Omental fat pad (tissue), 4 donors: ENCODE measurements at places on chromosomes 2 and 18. TPM values are rescaled to one million over a fixed set of nuclear protein-coding genes. Genes with fewer than 3 reads are reported as not detected.

Gene VWC2L
- not detected for total RNA-seq

DNA sequence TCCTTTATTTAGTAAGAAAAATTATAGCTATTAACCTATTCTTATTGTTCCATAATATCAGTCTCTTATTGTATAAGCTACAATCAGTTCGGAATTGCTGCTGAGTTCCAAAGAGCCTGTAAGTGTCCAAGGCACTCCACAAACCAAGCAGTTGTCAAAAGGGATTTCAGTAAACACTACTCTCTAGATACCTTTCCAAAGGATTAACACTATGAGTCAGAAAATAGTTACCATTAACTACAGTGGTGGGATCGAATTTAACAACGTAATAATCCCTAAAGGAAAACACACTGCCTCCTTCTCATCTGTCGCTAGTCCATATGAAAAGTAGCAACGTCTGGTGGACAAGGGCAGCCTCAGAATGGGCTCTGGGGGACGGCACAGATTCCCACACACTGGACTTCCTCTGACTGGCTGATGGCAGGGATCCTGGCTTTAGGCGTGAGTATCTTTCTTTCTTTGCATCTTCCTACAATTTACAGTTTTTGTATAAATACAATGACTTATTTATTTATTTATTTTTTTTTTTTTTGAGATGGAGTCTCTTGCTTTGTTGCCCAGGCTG, 8.8 kb downstream of the TGFBRAP1 start:
- no peak for DNase-seq

DNA sequence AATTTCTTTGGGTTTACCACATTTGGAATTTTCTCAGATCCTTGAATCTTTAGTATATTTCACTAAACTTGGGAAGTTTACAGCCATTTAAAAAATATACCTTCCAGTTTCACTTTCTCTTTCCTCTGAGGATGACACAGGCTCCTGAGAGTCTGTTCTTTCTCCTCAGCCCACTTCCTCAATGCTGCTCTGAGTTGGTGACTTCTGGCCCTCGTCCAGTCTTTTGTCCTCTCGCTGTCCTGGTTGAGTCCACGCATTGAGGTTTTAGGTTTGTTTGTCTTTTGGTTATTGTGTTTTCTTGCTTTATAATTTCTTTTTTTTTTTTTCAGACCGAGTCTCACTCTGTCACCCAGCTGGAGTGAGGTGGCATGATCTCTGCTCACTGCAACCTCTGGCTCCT, 40.7 kb upstream of the GALR1 start:
- no peak for DNase-seq

Gene LYPD1
- total RNA-seq = not detected

DNA sequence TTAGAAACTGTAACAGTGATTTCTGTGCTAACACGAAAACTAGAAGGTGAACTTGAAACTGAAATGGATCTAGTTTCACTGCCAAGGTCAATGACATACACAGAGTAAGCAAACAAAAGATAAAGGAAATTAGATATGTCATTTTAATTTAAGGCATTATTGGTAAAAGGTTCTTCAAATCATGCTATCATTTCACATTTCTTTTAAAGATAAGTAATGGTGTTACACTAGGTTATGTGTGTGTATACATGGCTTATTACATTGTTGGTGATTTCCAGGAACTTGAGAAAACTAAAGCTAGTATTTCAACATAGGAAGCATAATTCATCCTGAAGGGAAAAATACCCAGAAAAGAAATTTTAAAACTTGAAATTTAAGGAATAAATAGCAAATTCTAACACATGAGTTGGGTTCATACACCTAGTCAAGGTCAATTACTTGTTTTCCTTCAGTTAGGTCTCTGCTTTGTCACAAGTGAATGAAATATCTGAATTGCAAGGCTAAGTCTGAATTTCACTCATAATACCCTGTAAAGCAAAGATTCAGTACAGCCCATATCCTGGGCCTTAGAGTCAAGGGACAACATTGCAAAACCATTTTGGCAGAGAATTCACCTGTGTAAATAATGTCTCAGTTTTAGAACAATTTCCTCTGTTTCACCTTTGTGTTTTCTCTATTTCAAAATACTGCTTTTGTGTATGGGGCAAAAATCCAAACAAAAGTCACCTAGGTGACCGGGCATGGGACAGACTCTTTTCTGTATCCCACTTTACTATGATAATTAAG, 141.6 kb downstream of the SRBD1 start:
- DNase-seq = no peak

DNA sequence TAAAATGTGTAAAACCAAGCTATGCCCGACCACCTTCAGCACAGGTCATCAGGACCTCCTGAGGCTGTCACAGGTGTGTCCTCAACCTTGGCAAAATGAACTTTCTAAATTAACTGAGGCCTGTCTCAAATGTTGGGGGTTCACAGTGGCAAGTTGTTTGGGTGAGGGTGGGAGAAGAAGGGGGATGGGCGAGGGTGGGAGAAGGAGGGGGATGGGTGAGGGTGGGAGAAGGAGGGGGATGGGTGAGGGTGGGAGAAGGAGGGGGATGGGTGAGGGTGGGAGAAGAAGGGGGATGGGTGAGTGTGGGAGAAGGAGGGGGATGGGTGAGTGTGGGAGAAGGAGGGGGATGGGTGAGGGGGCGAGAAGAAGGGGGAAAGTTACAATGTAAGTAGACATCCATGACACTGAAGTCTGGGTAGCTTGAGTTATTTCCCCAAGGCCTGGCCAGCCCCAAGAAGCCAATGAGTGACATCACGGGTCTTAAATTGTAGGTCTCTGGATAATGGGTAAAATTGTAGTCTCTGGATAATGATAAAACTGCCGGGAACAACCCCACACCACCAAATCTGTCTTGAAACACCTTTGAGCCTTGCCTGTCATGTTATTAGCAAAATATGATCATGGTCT, 56.3 kb downstream of the TIMM21 start:
- no peak for DNase-seq

DNA sequence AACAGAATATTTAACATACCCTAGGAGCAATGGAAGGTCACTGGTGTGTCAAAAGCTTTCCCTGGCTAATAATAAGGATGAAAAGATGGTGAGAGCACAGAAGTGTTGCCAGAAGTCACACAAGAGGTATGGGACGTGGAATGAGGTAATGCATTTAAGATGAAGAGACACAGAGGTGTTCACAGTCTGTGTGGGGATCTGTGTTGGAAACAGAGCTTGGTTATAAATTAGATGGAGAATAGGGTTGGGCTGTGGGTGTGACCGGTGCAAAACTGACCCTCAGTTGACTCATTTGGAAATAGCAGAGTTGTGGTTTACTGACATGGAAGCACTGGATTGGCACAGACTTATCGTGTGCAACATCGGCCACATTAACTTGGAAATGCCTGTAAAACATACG, 372.5 kb downstream of the SATB2 start:
- DNase-seq = no peak

Gene STK16
- 18.9 TPM for total RNA-seq

DNA sequence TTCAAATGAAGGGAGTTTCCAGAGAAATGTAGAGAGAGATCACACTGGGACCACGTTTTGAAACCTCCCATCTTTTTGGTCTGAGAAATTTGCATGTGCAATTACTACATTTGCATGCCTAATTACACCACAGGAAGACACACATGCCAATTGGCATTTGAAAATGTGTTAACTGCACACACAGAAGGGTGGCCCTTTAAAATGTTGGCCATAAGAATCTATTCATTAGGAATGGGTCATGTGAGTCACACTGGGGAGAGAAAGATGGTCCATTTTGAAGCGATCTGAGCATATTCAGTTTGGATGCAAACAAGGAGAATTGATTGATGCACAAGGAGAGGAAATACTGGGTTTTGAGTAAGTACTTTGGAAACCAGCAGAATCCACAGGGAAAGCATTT, 1407.1 kb upstream of the ACVR2A start:
- no peak for DNase-seq

DNA sequence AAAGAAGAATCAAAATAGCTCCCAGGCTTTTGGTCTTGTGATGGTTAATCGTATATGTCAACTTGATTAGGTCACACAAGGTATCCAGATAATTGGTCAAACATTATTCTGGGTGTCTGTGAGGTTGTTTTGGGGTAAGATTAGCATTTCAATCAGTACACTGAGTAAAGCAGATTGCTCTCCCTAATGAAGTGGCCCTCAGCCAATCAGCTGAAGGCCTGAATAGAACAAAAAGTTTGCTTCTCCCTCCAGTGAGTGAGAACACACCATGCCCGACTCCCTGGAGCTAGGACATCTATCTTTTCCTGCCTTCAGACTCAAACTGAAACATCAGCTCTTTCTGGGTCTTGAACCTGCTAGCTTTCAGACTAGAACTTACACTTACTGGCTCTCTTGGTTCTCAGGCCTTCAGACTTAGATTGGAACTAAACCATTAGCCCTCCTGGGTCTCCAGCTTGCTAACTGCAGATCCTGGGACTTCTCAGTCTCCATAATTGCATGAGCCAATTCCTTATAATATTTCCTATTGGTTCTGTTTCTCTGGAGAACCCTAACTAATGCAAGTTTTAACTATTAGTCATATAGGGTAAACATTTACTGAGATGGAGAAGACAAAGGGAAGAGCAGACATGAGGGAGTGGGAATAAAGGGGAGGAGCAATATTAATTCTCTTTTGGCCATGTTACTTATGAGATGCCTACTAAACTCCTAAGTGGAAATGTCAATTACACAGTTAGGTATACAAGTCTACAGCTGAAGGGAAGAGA, 25.5 kb downstream of the LNPK start:
- no peak for DNase-seq

DNA sequence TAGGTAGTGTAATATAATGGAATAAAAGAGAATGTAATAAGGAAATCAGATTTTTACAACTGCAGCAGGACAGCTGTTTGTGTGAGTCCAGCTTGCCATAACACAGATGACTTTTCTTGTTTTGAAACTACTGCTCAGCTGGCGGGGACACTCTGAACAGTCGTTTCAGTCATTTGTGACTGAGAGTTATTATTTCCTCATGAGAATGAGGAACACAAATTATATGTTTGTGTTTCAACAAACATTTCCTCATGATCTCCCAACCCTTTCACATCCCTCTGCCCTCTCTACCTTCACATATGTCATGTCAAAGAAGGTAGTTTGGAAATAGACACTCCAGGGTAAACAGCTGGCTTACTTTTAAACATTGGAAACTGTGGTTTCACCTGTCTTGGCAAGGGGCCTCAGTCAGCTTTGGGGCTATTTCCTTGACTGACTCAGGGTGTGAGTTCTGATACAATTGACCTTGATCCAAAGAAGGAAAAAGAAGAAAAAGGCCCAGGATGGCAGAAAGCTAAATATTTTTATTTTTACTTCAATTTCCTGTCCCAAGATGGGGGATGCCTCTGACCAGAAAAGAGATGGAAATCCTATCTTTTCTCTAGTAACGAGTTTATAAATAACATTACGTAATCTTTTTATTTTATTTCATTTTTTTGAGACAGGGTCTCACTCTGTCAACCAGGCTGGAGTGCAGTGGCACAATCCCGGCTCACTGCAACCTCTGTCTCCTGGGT, 593 bp downstream of the SP140L start:
- DNase-seq = no peak

- DNase-seq = no peak
Measured at GRCh38 chr2:113847144-113847543, 42.7 kb upstream of the ACTR3 start.

Gene KHK
- total RNA-seq = 2.5 TPM
